ENCODE measurements at places on chromosomes 4 and X.

DNA sequence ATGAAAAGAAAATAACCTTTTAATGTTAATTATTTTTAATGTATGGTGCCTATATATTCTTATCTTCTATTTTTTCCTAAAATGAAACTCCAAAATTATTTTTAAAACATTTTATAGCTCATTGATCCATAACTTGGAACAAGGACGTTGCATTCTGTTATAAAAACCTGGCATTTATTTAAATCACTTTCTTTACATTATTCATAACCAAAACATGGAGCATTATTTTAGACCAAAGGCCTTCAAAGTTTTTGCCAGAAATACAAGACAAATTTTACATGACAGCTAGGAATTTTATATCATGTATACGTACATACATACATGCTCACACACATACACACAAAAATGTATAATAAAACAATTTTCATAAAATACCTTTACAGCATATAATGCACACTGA is 259.8 kb downstream of the QDPR start:
- DNase-seq: no peak

DNA sequence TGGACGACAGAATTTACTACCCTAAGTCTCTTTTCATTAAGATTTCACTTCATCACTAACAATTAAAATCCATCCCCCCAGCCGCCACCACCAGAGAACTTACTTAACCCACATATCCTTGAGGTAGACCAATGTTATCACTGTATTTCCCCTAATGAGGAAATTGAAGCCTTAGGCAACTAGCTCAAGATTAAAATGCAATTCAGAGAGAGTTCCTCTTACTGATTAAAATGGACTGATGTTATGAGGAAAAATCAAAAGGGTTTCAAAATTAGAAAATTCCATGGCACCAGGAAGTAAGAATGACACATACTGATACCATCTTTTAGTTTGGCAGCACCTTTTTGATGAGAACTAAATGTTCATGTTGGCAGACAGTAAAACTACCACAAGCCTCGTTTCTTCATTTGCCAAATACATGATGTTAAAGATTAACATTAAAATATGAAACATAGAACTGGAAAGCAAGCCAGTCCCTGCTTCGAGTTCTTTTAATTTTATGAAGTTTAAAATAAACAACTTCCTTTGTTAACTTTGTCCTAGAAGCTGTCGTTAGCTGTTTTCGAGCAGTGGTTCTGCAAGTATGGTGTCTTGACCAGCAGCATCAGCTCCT is 69.3 kb upstream of the CCDC160 start:
- no peak for DNase-seq

GRCh38 chr4:87026800-87027495 is 92.1 kb downstream of the AFF1 start:
- no peak for DNase-seq

- DNase-seq: no peak
These were observed 212.7 kb downstream of the SLIT2 start for GRCh38 chr4:20464381-20464780.
